ENCODE measurements at places on chromosomes 2 and 18. TPM values are rescaled to one million over a fixed set of nuclear protein-coding genes. Genes with fewer than 3 reads are reported as not detected.

SESTD1 gene
- 34.6 TPM for total RNA-seq

ALPI gene
- not detected for total RNA-seq

ST8SIA5 gene
- total RNA-seq = under 0.01 TPM

DAW1 gene
- 4.1 TPM for total RNA-seq

SP3 gene
- total RNA-seq = 85.9 TPM

Measured in aortic smooth muscle cell (primary cell).